Activated CD4-positive, alpha-beta T cell treated with anti-CD3 and anti-CD28 coated beads, Interleukin-2, Interleukin-4, amounts not matched to agents 100 ng/mL and 50 ng/mL, durations not matched to agents 16 hours and 8 hours (primary cell): ENCODE measurements at places on chromosomes 13 and 19.

DNA sequence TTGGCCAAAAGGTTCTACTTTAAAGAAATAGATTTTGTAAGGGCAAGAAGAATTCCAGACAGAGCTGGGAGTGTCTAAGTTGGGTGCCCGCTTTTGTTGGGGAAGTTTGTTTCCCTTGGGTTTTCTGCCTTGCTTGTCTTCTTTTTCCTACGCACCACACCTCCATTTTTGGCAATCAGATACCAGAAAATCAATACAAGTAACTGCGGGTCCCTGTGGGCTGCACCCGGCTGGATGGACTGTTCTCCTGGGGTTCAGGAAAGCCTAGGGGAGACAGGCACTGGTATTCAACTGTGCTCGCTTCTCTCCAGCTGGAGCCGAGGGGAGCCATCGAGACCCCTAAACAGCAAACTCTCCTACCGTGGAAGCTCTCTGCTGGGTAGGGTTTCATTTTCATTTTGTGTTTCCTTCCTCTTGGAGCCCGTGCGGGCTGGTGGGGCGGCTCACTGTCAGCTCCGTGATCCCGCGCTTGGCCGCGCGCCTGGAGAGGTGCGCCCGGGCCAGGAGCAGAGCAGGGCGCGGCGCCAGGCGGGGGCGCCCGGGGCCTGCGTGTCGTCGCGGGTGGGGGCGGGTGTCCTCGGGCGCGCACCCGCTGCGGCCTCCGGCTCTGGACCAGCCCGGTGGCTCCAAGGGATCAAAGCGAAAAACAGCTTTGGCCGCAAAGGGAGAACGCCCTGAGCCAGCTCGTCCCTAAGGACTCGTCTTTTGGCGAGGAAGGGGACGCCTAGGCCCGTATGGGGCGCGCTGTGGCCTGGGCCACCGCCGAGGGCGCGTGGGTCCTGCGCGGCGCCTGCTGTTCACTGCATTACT is 347.2 kb downstream of the ZNF536 start:
- peak; percentile 28 for DNase-seq

DNA sequence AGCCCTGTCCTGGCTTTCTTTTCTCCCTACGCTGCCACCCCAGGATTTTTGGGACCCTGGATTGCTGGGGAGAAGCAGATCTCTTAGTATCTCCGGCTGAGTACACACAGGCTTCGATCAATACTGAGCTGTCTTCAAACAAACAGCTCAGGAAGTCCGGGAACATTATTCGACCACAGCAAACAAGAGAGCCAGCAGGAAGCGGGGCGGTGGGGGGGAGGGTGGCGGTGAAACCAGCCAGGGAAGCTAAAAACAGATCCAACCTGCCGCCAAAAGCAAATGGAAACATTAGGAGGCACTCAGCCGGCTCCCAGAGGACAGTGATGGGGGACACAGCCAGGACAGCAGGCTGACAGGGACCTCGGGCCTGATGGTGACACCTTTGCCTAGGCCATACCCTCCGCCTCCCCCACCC is 12.2 kb upstream of the BCAM start:
- DNase-seq = no peak

DNA sequence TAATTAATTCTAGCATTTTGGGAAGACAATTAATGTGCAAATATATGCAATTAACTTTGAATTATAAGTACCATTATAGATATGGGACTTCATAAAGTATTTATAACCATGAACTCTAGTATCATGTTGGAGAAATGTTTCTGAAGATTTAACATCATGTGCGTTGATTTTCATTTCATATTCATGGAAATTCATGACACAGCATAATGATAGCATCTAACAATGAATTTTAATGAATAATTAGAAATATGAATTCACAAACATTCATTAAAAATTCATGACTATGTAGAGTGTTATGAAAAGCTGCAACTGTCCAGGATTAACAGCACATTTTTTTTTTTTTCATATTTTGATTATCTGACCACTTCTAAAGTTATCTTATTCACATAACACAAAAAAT is 70.1 kb upstream of the KLHL1 start:
- no peak for DNase-seq

DNA sequence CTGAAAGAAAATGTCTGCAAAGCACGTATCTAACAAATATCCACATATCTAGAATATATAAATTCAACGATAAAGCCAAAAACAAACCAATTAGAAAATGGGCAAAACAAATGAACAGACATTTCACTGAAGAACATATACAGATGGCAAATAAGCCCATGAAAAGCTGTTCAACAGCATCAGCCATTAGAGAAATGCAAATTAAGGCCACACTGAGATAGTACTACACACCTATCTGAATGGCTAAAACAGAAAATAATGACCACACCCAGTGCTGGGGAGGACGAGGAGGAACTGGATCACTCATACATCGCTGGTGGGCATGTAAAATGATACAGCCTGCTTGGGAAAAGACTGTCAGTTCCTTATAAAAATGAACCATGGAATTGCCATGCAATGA is 32.0 kb downstream of the PDCD5 start:
- DNase-seq = no peak

- DNase-seq = no peak
Observed at GRCh38 chr19:51083783-51084182, 1.1 kb upstream of the KLK14 start.
